Activated T-helper 1 cell treated with anti-CD3 and anti-CD28 coated beads, Interleukin-12 subunit alpha, Interleukin-12 subunit beta, Interleukin-2, Interleukin-4 antibody, amounts not matched to agents 30 ng/mL and 10 ng/mL and 1 ng/mL, durations not matched to agents 14 hours and 24 hours and 36 hours (primary cell): ENCODE measurements at places on chromosomes 7 and 10. TPM values are rescaled to one million over a fixed set of nuclear protein-coding genes. Genes with fewer than 3 reads are reported as not detected.

PNLIPRP2 gene
- not detected in 2 replicates for total RNA-seq

HGF gene
- total RNA-seq = not detected in 2 replicates

DNA sequence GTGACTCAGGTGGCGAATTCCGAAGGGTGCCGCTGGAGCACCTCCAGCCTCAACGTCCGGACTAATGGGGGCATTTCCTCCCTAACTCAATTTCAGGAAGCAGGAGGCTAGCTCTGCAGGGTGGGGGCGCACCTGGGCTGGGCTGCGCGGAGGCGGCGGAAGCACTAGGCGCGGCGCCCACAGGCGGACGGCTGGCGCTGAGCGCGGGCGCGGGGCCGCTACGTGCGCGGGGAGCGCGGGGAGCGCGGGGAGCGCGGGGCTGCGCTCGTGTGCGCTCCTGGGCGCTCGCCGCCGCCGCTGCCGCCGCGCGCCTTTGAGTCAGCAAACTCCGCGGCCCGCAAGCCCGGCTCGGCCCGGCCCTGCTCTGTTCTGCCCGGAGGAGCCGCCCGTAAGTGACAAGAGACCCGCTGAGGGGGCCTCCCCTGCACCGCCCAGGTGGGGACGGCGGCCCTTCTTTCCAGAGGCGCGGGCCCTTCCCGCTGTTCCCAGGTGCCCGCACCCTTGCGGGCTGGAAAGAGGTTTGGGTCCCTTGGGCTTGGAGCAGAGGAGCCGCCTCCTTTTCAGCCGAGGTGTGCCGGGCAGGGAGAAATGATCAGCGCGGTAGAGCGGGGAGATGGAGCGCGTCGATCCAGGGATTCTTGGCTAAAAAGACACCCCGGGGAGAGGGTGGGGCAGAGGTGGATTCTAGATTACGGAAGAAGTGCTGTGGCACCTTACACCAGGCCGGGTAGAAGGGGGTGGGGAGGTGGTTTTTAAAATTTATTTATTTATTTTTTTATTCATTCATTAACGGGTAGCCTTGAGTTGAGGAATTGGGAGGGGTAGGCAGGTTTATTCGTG is at the start of gene SNX10:
Gene SNX10 (plus strand): TSS at position 164 of the 840 bp plus-strand sequence. CDS start 54,581 bp downstream, outside the sequence.
- H3K27ac ChIP-seq = peak within 1 kb of the TSS; percentile 92
- peaks cover 16% of the 10 kb centered on the region for H3K36me3 ChIP-seq
- peak within 1 kb of the TSS; percentile 92 for H3K4me3 ChIP-seq
- no peaks in the 10 kb centered on the region for H3K27me3 ChIP-seq
- peaks cover 40% of the 10 kb centered on the region for H3K4me1 ChIP-seq

DNA sequence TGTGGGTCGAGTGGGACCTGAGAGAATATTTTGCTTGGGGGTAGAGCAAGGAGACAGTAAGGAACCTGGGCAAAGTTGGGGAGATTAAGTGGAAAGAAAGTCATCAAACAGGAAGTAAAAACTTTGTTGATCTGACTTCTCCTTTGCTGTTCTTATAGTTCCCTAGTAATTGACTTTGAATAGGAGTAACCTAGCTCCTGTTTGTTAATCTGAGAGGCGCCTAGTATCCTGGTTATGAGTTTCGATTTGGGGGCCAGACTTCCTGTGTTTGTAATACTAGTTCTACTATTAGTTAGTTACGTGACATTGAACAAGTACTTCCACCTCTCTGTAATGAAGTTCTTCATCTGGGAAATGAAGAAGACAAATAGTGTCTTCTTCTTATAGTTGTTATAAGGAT is 99.1 kb downstream of the ZNF365 start:
- DNase-seq = no peak
- peaks cover 15% of the 10 kb centered on the region for H3K27me3 ChIP-seq
- H3K27ac ChIP-seq = no peak overlapping the region
- H3K36me3 ChIP-seq = no peaks in the 10 kb centered on the region

- no peak overlapping the region for H3K4me3 ChIP-seq
- H3K4me1 ChIP-seq = peaks cover 38% of the 10 kb centered on the region
- no peak for DNase-seq
- H3K27me3 ChIP-seq = no peaks in the 10 kb centered on the region
- peaks cover 8% of the 10 kb centered on the region for H3K36me3 ChIP-seq
- H3K27ac ChIP-seq = no peak overlapping the region
Observed at GRCh38 chr7:140081774-140082425, 19.1 kb upstream of the PARP12 start.

DNA sequence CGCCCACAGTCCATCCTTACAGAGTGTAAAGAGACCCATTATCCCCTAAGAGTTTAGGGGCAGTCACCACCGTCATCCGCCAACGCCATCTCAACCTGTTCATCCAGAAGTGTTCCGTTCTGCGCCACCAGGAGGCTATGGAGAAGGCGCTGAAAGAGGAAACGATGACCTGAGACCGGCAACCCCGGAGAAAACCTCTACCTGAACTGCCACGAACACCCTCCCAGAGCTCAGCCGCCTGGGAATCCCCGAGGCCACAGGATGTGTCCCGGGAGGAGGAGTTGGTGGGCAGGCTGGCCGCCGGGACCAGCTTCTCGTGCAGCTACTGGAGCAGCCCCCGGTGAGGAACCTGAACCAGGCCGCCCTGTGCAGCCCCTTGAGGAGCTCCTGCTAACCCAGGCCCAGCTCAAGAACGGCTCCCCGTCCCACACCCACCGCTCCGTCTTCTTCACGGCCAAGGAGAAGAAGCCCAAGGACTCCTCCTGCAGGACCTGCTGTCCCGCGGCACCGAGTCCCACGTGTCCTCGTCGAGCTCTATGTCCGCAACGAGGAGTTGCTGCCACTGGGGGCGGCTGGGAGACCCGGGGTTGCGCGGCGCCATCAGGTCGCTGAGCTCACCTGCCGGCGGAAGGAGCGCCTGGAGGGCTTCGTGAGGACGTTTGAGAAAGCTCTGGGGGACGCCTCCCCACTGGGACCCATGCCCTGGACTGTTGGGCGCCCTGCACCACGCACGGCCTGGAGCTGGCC is 21.1 kb upstream of the LANCL2 start:
- peaks cover 11% of the 10 kb centered on the region for H3K27me3 ChIP-seq
- H3K27ac ChIP-seq = no peak overlapping the region
- no peaks in the 10 kb centered on the region for H3K36me3 ChIP-seq
- no peak overlapping the region for H3K4me3 ChIP-seq
- H3K4me1 ChIP-seq = peaks cover 9% of the 10 kb centered on the region
- no peak for DNase-seq
